Caco-2 (cell line): ENCODE measurements at places on chromosomes 3 and 15.

DNA sequence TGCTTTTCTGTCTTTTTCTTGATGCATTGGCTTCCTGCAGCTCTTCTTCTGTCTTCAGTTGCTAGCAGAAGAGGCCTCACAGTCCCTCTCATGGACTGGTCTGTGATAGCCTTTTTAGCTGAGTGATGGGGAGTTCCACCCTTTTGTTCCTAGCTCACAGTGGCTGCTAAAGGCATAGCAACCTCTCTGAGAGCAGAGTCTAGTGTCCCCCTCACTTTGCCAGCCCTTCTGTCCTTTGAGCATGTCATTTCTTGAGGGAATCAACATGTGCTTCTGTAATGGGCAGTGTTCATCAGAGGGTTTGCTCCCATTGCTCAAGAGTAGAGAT is 44.4 kb downstream of the GAP43 start:
- DNase-seq: no peak

- no peak for DNase-seq
Observed at GRCh38 chr3:115547207-115547606, 76.1 kb upstream of the GAP43 start.

GRCh38 chr3:128155616-128156360 is 2.5 kb downstream of the EEFSEC start:
- DNase-seq: no peak

- no peak for DNase-seq
Observed at GRCh38 chr3:43686700-43687498, 3.8 kb upstream of the ABHD5 start.
